ENCODE measurements at places on chromosomes 5 and 9.

DNA sequence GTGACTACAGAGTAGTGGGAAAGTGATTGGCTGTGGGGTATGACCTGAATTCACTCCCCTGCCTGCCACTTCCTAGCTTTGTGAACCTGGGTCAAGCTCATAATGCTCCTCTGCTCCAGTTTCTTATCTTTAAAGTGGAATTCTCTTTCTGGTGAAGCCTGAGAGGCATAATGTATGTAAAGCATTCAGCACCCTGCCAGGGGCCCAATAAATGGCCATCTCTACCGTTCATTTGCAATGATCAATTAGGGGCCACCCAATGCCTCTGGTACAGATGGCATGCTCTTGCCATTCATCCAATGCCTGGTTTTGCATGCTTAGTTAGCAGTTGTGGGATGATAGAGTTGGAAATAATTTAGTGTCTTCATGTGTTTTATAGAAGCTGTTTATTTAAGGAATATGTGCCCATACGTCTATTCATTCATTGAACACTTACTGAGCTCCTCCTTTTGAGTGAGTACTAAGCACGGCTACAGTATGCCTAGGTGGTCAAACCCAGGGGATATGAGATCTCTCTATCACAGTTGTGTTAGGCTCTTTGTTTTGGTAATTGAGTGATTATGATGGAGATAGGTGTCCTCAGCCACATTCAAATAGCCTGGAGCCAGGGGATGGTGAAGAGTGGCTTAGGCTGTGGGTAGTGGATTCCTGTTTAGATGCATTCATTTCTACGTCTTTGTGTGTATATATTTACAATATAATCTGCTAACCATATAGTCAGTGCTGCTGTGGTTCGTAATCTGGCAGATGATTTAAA, 15.3 kb downstream of the ZNF462 start:
- no peak for DNase-seq

DNA sequence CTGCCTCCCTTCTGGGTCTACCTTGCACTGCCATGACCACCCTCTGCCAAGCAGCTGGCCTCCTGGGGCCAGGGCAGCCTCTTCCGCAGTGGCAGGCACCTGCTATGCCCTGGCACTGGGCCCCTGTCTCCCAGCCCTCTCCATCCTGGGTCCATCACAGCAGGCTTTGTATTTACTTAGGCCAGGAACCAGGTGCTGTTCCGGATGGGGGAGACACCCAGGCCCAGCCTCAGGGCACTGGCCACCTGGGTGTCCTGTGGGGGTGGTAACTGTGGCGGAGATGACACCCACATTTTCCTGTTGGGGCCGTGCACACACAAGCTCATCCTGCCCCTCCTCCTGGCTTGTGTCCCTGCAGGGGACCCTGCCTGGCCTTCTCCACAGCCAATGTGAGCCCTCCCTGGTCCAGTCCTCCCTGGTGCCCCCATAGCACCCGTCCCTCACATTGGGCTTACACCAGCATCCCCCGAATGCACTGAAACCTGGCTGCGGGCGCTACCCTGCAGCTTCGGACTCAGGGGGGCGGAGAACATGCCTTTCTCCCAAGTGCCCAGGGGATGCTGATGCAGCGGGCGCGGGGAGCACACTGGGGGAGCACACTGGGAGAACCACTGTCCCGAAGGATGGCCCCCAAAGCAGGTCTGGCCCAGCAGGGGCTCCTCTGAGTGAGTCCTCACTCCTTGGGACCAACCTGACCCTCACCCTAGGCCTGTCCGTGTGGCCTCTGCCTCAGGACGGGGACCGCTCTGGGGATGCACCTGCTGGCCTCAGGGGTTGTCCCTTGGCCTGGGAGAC, 17.9 kb downstream of the FAM163B start:
- peak; percentile 63 for DNase-seq

DNA sequence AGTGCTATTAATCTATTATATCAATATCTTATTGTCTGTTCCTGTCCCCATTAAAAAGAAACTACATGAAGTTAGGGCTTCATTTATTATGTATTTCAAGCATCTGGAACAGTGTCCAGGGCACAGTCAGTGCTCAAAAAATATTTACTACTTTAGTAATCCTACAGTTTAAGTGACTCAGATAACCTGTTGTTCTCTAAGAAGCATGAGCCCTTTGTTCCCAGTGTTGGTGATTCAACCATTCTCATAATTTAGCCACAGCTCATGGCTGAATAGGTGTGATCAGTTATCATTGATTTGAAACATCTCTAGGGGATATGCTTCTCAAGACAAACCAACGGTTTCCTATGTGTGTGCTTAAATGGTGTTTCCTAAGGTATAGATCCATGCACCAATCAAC, 292.7 kb downstream of the TMEM167A start:
- DNase-seq: no peak

- no peak for DNase-seq
Observed at GRCh38 chr5:153147891-153148623, 342.4 kb upstream of the GRIA1 start.

DNA sequence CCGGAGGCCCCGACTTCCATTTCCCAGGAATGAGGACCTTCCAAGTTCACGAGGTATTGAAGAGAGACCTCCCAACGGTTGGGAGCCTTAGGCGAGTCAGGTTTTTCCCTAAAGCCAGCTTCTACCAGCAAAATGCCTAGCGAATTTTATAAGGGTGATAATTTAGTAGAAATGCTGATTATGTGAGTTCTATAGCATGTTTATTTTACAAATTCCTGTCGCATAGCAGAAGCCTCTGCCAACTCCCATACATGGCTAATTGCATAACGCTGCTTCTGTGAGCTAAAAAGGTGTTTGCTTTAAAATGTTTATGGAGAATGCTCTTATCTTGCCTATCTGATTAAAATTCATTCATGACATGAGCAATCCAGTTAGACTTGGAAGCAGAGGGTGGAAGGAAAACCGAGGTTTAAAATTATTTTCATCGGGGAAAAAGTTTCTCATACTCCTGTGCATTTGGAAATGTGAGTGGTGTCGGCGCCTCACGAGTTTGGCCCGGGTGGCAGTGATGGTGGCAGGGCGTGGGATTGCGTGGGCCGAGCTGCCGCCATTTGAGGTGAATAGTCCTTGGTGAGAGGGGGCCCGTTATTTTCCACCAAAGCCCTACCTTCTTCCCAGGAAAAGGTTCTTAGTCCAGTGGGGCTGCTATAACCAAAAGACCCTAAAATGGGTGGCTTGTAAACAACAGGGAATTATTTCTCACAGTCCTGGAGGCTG, 104.4 kb upstream of the FCN2 start:
- no peak for DNase-seq

DNA sequence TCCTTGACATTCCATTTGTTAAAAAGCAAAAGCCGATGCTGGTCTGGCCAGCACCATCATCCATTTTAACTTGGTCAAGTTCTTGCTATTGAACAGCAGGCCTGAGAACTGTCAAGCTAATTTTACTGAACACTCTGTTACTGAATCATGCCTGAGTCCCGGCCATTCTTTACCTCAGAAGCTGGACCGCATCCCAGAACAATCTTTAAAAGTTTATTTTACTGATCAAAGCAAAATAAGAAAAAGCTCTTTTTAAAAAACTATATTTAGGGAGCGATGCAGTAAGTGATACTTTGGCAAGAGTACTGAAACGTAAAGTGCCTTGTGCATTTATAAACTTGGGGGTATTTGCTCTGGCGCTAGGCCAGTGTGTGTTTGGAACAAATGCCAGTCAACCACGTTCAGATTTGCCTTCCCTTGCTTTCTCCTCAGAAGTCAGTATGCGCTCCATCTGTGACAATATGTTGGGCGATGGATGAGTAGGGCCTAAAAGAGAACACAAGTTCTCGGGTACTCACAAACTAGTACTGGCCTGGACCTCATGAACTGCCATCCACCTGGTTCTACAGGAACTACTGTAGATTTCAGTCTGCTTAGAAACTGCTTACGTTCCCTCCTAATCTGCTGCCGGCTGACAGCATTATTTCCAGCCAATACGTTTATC, 161.9 kb downstream of the MAPKAP1 start:
- DNase-seq: peak; percentile 32
